Stimulated activated CD8-positive, alpha-beta memory T cell treated with anti-CD3 and anti-CD28 coated beads, Interleukin-4, amount 100 ng/mL, for 4 hours (primary cell): ENCODE measurements at places on chromosomes 1 and 21.

GRCh38 chr1:214718724-214719123 lies 115.7 kb downstream of the CENPF start:
- DNase-seq: no peak

- no peak for DNase-seq
Measured at GRCh38 chr1:64084451-64084850, 119.0 kb upstream of the UBE2U start.

GRCh38 chr1:157870490-157870889 lies 28.9 kb upstream of the CD5L start:
- DNase-seq: no peak

- DNase-seq: no peak
Measured at GRCh38 chr1:109618661-109619575, 498 bp downstream of the GNAT2 start.
